Cardiac septum (tissue), 1 donor: ENCODE measurements at places on chromosomes 13 and 19. TPM values are rescaled to one million over a fixed set of nuclear protein-coding genes. Genes with fewer than 3 reads are reported as not detected.

GRCh38 chr19:7619671-7620441 lies 9.5 kb downstream of the XAB2 start:
- no peak for DNase-seq

DNA sequence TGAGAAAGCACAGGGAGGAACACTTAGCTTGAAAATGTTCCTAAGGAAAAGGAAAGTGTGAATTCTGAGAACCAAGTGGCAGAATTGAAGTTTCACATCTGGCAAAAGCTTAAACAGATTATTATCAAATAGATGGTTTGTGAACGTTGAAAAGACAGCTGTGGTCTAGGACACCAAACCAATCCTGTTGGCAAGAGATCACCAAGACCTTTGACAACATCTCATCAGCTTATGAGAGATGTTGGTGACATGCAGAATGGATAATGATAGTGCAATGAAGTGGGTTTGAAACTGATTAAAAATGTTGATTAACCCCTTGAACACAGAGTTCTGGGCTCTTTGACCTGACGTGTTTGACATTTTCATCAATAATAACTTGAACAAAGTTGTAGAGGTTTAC lies 74.6 kb upstream of the GPR183 start:
- no peak for DNase-seq

The URI1 gene
- 47.1 TPM for total RNA-seq

The ZNF667 gene
- 4.5 TPM for total RNA-seq

- DNase-seq = peak; percentile 59
Observed at GRCh38 chr13:113924184-113924901, 49.5 kb downstream of the C13orf46 start.

DNA sequence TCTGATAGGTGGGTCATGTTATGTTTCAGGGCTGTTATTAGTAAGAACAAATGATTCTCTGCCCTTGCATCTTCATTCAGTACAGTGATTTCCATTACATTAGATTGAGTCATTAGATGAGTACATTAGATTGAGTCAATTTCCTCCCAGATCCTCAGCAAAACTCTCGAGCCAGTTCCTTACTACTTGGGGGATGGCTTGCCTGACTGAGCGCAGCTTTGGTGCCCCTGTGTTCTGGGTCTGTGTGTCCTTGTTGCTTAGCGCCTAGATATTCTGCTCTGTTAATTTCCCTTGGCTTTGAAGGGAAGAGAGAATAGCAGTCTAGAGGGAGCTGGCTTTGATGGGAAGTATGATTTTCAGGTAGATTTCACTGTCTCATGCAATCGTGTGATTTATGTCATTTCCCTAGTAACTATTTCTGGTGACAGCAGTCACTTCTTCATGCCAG lies 19.1 kb upstream of the SCEL start:
- DNase-seq = no peak

DNA sequence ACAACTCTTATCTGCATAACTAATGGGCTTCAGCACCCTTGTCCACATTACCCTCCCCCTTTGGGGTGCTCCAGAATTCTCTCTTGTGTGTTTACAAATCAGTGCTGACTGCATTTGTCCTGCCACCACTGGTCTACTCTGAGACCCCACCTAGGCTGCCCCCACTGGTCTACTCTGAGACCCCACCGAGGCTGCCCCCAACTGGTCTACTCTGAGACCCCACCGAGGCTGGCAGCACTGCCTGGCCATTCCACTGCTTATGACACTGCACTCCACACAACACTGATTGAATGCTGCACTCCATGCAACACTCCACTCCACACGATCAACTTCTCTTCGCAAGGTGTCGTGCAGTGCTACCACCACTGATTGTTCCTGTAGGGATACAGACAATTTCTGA lies 1459.2 kb upstream of the SLC10A2 start:
- no peak for DNase-seq

- DNase-seq = no peak
Observed at GRCh38 chr13:80371840-80372509, 31.0 kb upstream of the SPRY2 start.

DNA sequence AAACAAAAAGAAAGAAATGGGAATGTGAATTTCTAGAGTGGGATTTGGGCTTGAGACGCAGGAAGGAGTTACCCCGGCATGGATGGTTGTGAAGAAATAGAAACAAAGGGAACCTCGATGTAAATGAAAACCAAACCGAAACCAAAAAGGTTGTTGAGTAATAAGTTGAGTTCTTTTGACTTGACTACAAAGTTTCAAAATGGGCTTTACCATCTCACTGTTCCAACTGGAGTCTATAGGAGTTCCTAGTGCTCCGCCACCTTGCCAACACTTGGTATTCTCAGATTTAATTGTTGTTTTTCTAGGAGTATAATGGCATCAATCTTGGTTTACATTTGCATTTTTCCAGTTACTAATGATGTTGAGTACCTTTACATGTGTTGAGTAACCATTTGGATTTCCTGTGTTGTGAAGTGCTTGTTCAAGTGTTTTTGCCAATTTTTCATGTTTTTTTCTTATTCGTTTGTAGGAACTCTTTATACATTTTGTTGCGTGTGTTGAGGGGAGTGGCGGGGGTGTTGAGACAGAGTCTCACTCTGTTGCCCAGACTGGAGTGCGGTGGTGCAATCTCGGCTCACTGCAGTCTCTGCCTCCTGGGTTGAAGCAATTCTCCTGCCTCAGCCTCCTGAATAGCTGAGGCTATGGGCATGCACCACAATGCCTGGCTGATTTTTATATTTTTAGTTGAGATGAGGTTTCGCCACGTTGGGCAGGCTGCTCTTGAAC lies 9.2 kb downstream of the UBE2S start:
- no peak for DNase-seq

The THSD8 gene
- 0.94 TPM for total RNA-seq

DNA sequence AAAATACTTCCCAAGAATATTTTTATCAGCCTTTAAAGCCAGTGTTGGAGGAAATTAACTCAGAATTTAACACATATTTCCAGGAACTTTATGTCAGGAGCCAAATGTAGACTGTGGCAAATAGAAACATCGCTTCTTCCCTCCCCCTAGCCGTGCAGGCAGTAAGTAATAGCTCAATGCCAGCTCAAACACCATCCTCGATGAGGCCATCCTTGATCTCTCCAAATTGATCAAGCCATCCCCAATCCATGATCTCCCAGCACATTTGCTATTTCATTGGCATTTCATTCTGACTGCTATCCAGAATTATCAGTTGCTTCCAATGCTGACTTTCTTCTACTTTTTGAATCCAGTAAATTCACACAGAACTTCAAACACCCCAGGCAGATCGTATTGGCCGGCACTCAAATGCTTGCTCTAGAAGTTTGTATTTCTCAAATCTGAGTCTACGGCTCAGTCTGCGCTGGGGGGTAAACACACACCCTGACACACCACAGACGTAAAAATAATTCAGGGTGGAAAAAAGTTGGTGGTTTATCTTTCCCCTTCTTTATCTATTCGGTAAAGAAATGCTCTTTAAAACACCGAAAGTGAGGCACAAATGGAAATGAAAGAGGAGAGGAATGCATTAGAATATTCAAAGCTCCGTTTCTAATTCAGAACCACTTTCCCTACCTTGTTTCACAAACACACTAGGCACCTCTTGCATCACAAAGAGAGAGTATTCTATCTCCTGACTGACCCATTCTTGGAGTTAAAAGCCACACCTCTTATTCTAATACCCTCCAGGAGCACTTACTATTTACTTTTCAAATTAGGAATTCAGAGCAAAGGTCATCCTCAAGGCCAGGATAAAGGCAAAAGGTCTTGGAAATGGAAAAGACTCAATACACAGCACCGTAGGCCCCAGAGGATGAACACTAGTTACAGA lies 991 bp downstream of the OBI1 start:
- DNase-seq = no peak

DNA sequence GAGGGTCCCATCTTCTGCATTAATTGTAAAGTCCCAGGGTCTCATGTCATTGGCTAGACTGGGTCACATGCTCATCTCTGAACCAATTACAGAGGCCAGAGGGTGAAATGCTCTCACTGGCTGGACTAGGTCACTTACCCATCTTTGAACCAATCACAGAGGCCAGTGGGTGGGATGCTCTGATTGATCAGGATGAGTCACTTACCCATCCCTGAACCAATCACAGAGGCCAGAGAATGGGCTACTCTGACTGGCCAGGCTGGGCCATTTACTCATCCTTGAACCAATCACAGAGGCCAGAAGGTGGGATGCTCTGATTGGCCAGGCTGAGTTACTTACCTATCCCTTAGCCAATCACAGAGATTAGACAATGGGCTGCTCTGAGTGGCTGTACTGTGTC lies 5.3 kb downstream of the MISP start:
- DNase-seq = no peak

DNA sequence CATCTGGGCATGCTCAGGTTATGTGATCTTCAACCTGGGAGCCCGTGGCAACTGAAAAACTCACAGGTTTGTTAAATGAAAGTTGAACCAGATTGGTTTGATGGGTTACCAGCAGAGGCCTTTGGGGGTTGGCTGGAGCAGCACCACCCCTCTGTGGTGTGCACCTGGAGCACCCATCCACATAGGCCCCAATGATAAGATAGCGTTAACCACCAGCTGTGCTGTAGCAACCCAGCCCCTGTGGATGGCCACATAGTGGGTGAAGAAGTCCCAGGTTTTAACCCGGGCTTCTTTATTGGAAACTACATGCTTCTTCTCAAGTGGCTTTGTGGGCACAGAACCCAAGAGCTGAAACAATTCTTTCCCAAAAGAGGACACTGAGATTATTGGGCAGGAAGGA lies 22.6 kb upstream of the MTIF3 start:
- no peak for DNase-seq

The ICAM4 gene
- 0.46 TPM for total RNA-seq

GRCh38 chr19:33789344-33789743 lies 7.3 kb upstream of the KCTD15 start:
- no peak for DNase-seq

- peak; percentile 86 for DNase-seq
Observed at GRCh38 chr13:113584205-113584869, at the start of gene TFDP1. TSS of gene TFDP1 (plus strand) at chr13:113584753. CDS start at chr13:113585838, 1,085 bp downstream.

The THSD1 gene
- total RNA-seq = 6.8 TPM

The POU2F2 gene
- 0.51 TPM for total RNA-seq

DNA sequence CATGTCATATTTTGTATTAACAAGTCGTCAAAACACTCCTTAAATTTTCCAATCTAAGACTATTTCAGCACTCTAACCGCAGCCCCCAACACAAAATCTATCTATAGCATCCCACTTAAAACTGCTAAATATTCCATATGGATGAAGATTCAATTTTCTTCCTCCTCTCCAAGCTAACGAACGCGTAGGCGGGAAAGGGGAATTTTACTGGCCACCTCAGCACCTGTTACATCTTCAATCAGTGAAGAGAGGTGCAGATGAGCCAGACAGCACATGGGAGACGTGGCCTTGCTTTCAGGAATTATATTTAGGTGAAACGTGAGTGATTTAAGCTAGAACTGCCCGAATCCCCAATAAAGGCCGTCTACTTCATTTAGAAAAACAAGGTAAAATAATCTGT lies 1.1 kb downstream of the RBM26 start:
- DNase-seq = no peak

The IZUMO2 gene
- not detected for total RNA-seq

The BRCA2 gene
- total RNA-seq = 1.3 TPM

DNA sequence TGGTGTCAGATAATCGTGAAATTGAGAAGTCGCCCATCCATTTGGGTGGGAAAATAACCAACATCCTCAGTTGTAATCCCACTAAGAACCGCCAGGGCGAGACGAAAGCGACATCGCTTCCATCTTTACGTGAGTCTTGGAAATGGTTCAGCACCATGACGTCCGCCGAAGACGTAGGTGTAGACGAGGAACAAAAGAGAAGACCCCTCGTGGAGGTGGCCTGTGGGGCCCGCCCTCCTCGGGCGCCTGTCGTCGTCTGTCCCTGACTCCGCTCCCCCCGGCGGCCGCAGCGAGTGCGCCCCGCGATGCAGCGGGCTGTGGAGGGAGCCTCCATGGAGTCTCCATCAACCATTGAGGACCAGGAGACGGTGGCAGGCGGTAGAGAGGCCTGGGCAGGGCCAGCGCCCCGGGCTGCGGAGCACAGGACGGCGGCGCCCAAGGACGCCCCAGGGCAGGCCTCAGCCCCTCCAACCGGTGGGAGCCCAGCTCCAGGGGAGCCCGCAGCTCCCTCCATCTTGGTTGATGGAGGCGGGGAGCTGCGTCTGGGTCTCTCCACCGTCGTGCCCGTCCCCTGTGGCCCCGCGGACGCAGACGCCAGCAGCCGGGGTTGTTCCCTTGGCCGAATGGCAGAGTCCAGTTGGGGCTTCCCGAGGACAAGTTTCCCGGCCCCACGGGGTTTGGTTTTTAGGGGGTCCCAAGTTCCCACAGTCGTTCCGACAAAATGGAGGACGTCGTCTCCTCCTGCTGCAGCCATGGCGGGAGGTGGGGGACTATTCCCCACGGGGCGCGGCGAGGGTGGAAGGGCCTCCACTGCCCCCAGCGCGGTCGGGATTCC lies 990 bp upstream of the ZMYM2 start:
- DNase-seq = peak; percentile 88

The SLC25A41 gene
- total RNA-seq = 0.83 TPM

- no peak for DNase-seq
Observed at GRCh38 chr13:41674246-41674645, 216.9 kb downstream of the RGCC start.

The ZNF726 gene
- total RNA-seq = 0.48 TPM

DNA sequence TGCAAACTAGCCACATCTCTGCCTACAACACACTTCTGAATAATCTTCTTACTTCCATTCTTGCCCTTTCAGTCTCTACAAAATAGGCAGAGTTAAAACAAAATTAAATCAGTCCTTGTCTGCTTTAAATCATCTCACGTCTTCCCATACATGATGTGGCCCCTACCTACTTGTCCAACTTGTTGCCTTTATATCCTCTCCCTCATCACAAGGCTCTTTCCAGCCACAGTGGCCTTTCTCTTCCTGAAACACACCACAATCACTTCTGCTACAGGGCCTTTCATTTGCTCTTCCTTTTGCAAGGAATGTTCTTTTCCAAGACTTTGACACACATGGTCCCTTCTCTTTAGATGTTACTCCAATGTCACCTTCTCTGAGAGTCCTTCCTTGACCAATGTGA lies 1.7 kb downstream of the RBM26 start:
- no peak for DNase-seq

The ZNF787 gene
- total RNA-seq = 29.5 TPM

- DNase-seq = no peak
Observed at GRCh38 chr19:16586991-16587832, 15.0 kb upstream of the SLC35E1 start.

The C19orf18 gene
- total RNA-seq = 2.5 TPM

DNA sequence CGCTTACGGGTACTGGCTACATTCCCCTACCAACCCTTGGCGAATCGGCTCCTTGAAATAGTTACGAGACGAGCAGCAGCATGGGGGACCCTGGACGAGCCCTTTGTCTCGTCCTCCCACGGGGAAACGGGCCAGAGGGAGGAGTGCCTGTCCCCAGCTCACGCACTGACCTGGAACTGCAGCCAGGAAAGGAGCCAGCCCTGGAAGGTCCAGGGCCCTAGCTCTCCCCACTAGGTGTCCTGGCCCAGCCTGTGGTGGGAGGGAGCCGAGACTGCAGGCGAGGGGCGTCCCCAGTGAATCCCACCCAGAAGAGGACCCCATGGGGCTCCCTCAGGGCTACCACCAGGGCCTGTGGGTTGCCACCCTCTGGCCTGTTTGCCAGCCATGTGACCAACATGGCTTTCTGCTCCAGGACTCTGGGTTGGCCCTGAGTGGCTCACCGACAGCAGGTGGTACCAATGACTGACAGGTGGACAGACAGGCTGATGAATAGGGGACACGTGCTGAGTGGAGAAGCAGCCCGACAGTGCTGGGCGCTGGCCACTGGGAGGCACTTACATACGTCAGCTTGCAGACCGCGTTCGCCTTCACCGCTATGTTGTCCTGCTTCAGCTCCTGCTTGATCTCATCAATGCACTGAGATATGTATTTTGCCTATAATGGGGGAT lies 13.2 kb downstream of the AP3D1 start:
- no peak for DNase-seq

GRCh38 chr19:18955042-18955441 lies 14.0 kb upstream of the HOMER3 start:
- no peak for DNase-seq
